Psoas muscle (tissue), 8 donors: ENCODE measurements at places on chromosomes 13 and 19.

GRCh38 chr13:28609926-28610325 is 49.0 kb upstream of the POMP start:
- no peak for DNase-seq

DNA sequence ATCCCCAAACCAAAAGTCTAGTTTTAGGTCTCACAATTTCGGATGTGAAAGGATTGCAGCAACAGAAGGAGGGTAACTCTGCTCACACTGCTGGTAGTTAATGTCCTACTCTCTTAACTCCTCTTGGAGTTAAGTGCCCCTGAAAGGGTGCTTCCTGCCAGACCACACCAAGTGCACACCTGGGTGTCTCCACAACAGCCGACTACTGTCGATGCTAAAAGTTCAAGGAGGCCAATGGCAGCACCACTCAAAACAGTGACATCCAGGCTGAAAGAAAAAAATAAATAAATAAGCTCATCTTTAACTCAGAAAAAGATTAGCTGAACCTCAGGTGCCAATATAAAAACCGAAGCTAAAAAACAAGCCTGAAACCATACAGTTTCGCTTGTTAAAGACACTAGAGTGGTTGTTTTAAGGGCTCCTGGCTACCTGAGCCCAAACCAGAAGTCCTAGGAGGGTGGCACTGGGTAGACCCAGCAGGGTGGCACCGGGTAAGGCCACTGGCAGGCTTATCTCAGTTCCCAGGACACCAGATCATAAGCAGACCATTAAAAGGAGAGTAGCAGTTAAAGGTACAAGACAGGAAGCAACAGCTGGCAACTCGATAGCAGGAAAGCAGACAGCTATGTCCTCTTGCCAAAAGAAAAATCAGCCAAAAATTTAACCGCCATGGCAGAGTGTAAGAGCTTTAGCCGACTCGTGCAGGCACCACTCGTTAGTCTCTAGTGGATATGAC is 39.3 kb downstream of the BRD4 start:
- no peak for DNase-seq

- DNase-seq = no peak
Observed at GRCh38 chr13:72435251-72435650, 292.2 kb downstream of the MZT1 start.

DNA sequence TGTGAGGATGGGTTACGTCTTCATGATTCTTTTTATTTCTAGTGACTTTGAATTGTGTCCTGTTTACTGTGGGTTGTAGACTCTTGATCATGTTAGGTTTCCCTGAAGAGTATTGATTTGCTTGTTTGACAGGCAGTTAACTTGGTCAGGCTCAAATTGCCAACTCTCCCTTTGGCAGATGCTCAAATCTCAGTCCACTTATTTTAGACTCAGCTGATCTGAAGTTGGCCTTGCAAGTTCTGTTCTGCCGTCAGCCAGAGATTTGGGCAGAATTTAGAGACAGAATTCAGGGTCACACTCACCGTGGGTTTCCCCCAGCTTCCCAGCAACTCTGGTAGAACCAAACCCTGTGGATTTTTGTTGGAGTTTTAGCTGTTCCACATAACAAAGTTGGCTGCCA is 71.6 kb upstream of the TEX29 start:
- DNase-seq = no peak

DNA sequence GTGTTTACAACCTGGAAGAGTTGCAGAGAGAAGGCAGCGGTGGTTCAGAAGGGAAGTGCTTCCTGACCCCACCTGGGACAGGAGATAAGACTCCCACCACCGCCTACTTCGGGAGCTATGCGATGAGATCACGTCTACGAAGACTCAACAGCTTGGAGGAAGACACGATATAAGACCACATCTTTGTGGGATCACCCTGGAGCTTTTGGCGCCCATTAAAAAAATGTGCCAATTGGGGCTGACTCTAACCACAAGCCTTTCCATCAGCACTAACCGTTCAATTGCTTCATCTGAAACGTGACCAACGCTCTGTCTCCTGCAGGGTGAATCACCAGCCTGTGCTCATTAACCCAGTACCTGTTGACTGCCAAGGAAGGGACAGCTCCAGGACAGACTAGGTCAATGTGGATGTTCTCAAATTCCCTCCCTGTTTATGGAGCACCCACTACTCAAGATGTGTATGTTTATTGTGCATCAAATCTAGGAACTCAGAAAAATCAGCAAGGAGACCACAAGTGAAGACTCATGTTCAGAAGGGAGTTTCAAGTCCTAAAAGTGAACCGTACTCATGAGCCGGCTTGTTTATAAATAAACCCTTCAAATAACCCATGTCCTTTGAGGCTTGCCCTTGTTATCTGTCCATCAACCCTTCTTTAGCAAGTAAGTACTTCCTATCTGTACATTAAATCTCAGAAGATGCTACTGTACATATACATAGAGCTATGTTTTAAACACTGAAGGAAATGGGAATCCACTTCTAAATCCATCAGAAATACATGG is 67.5 kb downstream of the LATS2 start:
- no peak for DNase-seq
